ENCODE measurements at places on chromosomes 13 and 19.

DNA sequence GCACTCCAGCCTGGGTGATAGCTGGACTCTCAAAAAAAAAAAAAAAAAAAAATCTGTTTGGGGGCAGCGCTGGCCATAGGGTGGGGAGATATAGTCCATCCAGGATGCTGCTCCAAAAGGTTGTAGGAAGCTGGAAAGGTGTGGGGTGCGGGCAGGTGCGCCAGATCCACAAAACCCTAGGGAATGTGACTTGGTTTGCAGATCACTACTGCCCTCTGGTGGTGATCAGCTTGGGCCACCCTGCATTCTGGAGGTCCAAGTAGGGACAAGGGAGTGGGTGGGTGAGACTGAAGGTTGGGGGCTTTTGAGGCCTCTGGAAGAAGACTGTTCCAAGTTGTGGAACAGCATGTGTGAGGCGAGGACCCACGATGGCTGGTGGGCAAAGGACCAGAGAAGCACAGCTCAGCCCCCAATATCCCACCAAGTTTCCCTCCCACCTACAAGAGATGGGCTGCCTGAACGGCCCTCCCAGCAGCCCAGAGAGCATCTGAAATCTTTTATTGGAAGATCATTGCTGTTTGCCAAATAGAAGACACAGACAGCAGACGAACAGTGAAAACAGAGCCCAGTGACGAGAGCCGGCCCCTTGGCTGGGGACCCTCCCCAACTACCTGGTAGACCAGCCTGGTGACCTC lies 10.4 kb upstream of the TYK2 start:
- DNase-seq, result peak; percentile 15

GRCh38 chr13:38883783-38884182 lies 106.8 kb downstream of the STOML3 start:
- DNase-seq, result no peak

GRCh38 chr13:81017513-81018152 lies 676.7 kb upstream of the SPRY2 start:
- no peak for DNase-seq

- DNase-seq, result peak; percentile 88
Measured at GRCh38 chr19:16371540-16371986, 46.9 kb downstream of the KLF2 start.

GRCh38 chr19:18893587-18894253 lies 2.2 kb downstream of the CERS1 start:
- DNase-seq, result no peak

GRCh38 chr19:31135841-31136240 lies 213.4 kb downstream of the TSHZ3 start:
- DNase-seq, result no peak

DNA sequence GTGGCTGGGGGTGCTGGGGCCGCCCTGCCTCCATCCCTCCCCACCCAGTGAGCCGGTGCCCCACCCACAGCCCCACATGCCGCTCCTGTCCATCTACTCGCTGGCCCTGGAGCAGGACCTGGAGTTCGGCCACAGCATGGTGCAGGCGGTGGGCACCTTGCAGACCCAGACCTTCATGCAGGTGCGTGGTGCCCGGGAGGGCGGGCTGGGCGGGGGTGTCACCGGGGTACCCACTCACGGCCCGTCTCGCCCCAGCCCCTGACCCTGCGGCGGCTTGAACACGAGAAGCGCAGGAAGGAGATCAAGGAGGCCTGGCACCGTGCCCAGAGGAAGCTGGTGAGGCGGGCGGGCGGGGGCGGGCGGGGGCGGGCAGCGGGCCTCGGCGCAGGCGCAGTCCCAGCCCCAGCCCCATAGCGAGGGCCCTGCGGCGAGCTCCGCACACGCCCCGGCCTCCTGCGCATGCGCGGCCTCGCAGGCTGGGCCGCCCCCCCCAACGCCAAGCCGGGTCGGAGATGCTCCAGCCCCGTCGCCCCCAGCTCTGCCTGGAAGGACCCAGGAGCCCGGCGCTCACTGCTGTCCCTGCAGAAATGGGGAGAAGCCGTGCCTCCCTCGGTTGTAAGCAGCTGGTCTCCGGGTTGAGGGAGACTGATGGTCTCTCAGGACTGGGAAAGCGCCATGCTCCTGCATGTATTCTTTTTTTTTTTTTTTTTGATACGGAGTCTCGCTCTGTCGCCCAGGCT lies 7.7 kb downstream of the ARHGAP45 start:
- peak; percentile 98 for DNase-seq

GRCh38 chr19:12353375-12353774 lies 12.1 kb downstream of the ZNF442 start:
- DNase-seq, result no peak

DNA sequence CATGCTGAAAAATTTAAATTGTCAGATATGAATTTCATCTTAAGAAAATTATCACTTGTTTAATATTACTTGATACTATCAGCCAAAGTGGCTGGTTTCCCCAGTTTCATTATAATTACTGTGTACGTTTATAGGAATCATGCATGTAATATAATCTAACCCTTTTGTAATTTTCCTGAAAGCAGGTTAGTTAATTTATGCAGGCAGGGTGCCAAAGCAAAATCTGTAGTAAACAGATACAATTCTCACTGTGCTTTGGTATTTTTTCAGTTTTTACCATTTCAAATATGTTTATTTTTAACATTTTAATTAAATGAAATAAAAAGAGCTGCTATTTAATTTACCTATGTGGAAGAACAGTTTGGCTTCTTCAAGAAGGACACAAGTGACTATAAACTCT lies 1227.5 kb upstream of the MIR17HG start:
- DNase-seq, result no peak

- DNase-seq, result peak; percentile 4
Measured at GRCh38 chr19:42606660-42607351, 12.1 kb upstream of the CEACAM8 start.

DNA sequence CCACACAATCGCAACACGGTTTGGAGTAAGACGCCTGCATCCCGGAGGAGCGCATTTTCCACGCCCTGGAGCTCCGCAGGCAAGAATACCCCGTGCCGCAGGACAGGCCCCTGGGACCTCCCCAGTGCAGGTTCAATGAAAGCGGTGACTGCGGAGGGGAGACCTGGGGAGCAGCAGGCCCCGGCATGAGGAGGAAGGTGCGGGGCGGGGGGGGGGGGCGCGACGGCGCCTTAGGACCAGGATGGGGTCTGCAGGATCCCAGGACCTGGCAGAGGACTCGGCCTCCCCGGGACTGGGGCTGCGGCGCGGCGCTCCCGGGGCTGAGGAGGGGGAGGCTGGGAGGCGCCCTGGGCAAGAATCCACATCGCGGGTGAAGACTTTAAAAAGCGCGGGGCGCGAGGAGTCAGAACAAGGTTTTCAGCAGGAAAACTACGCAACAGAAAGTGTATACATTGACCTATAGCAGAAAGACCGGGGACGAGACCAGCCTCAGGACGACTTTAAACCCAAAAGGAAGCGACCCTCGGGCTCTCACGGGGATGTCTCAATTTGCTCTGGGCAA lies 432 bp downstream of the ZNF611 start:
- no peak for DNase-seq

DNA sequence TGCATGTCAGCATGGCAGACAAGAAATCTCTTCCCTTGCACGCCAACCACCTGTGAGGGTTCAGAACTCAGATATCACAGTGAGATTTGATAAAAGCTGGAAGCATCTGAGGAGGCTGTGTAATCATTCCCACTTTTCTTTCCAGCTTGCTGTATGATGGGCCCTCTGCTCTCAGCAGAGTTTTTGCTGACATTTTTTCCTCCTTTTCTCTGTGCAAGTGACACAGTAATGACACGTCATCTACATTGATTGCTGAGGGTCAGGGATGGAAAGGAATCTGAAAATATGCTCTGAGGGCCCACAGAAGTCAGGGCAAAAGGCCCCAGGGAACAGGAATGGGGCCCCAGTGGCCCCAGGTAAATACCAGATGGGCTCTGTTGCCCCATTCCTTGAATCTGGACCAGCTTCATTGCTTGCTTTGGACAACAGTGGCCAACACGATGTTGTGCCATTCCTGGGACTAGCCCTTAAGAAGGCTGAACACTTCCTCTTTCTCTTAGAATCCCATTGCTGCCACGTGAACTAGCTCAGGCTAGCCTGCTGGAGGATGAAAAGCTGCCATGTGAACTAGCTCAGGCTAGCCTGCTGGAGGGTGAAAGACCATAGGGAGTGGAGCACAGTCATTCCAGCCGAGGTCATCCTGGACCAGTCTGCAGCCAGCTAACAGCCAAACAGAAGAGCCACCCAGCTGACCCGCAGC lies 68.2 kb downstream of the CACNA1A start:
- DNase-seq, result no peak

GRCh38 chr13:42815681-42816080 lies 34.3 kb downstream of the FAM216B start:
- no peak for DNase-seq

- DNase-seq, result no peak
Measured at GRCh38 chr13:79626924-79627323, 146.0 kb downstream of the NDFIP2 start.

GRCh38 chr19:16369664-16370576 lies 45.3 kb downstream of the KLF2 start:
- DNase-seq, result no peak

DNA sequence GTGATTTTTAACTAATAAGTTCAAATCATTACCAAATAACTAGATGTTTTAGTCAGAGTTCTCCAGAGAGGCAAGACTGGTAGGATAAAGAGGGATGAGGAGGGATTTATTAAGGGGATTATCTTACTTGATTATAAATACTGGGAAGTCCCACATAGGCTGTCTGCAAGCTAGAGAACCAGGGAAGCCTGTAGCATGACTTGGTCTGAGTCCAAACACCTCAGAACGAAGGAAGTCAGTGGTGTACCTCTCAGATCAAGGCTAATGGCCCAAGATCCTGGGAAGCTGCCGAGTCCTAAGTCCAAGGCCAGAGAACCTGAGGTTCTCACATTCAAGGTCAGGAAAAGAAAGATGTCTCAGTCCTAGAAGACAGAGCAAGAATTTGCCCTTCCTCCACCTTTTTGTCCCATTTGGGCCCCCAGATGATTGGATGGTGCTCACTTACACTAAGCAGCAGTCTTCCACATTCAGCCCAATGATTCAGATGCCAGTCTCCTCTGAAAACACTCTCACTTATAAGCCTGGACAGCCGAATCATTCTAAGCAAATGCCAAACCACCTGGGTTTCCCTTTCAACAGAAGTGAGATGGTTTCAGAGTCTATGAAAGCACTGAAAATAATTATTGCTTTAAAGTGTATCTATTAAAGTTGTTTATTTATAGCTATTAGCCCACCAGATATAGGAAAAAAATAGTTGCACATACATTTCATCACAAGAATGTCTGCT lies 1599.2 kb downstream of the OLFM4 start:
- no peak for DNase-seq

- no peak for DNase-seq
Measured at GRCh38 chr13:101149735-101150384, 266.4 kb downstream of the NALCN start.

DNA sequence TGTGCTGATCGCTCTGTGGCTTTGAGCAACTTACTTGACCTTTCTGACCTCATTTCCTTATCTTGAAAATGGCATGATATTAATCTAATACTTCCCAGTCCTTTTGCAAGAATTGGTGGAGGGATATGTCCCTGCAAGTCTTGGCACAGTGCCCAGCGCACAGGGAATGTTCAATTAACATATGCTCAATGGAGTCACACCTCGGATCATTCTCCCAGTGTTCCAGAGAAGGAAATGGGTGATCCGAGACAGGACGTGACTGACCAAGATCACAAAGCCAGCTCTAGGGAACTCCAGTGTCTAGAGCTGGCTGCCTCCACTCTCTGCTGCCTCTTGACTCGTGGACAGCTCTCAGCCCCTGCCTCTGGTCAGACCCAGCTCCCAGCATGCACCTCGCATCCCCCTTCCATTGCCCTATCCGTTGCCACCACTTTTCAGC lies 3.6 kb downstream of the CDC42EP5 start:
- no peak for DNase-seq

DNA sequence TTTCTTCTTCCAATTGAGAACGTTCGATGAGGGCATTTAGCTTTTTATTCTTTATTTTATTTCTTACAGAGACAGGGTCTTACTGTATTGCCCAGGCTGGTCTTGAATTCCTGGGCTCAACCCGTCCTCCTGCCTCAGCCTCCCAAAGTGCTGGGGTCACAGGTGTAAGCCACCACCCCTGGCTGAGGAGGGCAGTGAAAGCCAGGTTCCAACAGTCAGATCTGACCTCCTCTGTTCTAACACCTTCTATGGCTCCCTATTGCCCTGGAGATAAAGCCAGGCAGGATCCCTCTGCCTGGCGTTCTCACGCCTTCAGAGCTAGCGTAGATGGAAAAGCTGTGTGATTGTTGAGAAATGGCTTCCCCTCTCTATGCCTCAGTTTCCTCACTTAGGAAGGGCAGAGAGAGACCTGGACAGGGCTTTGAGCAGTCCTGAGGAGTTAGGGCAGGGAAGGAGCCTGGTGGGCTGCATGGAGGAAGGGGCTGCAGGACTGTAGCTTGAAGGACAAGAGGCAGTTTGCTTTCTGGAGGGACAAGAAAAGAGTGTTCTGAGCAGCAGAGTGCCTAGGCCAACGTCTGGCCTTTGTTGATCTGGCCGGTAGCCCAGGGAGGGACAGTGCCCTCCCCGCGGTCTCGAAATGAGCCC lies 5.5 kb downstream of the ARHGAP45 start:
- DNase-seq, result no peak

DNA sequence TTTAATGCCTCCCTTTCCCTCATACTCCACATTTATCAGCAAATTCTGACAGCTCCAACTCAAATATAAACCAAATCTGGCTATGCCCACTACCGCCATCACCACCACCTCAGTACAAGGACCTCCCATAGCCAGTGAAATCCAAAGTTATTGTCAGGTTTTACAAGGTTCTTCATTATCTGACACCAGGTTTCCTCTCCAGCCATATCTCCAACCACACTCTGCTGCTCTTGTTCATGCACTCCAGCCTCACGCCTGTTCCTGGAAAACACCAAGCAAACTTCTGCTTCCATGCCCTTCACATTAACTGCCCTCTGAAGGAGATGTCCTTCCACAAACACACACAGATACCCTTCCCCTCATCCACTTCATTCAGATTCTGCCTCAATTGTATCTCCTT lies 102.2 kb upstream of the MIR17HG start:
- DNase-seq, result no peak

DNA sequence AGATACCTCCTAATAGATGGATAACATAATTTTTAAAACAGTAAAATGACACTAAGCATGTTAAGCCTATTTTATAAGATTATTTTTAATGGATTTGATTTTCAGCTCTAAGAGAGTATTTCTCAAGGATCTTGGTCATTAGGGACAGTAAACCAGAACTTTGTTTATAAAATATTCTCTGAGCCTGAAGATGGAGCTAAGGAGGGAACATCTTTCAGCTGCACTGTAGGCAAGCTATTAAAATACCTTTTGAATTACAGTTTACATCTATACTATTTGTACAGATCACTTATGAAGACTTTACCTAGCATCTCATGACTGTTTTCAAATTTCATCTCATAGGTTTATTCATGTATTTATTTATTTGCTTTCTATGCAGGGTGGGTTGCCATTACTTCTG lies 345.3 kb downstream of the MYO16 start:
- DNase-seq, result no peak

GRCh38 chr19:55384131-55384919 lies at the start of gene TMEM238:
Gene TMEM238, minus strand, starts transcription at chr19:55384292. Its CDS starts 33 bp downstream, at chr19:55384259.
- no peak for DNase-seq
